ENCODE measurements at places on chromosomes 2 and 18.

- no peak for DNase-seq
Observed at GRCh38 chr2:54945391-54946219, 104.6 kb downstream of the RTN4 start.

- no peak for DNase-seq
Observed at GRCh38 chr2:241615041-241615440, 21.9 kb downstream of the THAP4 start.

- DNase-seq: no peak
Observed at GRCh38 chr2:144824306-144825080, 304.6 kb upstream of the ZEB2 start.

DNA sequence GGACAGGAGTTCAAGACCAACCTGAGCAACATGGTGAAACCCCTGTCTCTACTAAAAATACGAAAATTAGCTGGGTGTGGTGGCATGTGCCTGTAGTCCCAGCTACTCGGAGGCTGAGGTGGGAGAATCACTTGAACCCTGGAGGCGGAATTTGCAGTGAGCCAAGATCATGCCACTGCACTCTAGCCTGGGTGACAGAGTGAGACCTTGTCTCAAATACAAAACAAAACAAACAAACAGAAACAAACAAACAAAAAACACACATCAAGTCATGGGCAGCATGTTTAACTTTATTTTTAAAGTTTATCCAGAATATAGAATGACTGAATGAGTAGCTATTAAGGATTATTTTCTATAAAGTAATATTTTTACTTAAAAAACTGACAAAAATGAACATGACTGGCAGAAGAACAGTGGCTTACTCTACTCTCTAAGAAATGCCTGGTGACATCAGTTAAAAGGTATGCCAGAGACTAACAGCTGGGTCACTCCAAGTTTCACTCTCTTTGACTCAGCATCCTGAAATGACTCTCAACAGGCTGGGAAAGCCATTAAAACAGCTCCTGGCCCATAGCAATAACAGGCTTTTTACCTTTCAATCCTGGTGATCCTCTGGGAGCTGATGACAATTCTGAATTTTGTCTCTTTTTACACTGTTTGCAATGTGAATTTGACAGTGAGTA lies 281.6 kb upstream of the STON1 start:
- no peak for DNase-seq

GRCh38 chr18:57961876-57962505 lies 82.0 kb upstream of the NEDD4L start:
- no peak for DNase-seq

GRCh38 chr2:43149482-43150107 lies 76.8 kb downstream of the ZFP36L2 start:
- DNase-seq: peak; percentile 47

DNA sequence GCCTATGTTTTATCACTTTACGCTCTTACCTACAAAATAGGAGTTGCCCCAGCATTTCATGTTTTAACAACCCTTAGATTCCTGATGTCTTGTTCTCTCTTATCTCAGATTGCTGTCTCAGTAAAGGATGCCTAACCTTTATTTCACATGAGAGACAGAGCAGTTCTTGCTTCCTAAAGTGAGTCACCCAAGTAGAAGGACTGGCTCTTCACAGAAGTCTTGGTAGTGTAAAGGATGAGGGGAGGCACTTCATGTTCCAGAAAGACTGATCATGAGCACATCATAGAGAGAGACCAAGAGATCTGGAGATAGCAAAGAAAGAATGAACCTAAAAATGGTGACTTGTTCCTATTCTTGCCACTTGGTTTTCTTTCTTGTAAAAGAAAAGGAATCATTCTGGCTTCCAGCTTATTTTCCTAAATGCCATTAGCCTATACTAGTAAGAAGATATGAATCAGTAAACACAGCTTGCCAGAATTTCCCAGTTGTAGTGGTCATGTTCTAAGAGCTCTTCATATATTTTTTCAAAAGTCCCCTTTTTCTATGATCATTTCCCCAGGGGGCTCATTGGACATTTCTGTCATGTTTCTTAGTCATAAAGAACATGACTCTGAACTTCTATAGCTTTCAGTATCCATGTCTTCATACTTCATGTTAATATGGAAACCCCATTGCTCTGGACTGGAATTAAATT lies 54.9 kb downstream of the MAPRE2 start:
- DNase-seq: no peak

GRCh38 chr2:156279446-156280150 lies 52.9 kb downstream of the NR4A2 start:
- no peak for DNase-seq

DNA sequence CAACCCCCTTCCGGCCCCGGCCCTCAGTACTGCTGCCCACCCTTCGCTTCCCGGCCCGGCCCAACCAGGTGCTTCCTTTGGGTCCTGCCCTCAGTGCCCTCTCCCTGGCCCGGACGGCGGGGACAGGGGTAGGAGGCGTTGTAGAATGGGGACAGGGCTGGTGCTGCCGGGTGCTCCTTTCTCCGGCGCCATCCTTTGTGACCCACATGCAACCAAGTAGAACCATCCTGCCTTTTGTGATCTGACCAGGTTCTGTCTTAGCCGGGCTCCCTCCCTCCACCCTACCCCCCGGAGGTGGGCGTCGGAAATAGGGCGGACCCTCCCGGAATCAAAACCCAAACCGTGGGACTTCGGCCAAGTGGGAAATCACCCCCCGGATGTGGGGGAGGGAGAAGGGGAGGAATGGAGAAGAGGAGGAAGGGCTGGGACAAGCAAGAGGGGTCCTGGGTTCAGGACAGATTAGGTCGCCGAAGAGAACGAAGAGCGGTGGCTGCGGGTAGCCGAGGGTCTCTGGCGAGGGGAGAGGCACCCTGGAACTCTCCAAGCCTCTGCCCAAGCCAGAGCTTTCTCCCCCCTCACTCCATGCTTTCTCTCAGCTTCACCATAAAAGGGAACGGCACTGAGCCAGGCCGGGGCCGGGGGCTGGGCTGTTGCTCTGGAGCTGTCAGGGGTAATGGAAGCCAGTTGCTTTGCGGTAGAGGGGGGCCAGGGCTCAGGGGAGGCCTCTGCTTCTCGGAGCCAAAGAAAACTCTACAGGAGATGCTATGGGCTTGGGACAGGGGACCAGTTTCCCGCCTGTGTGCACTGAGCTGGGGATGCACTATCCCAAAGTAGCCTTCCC lies 756 bp upstream of the OST4 start:
- peak; percentile 23 for DNase-seq

DNA sequence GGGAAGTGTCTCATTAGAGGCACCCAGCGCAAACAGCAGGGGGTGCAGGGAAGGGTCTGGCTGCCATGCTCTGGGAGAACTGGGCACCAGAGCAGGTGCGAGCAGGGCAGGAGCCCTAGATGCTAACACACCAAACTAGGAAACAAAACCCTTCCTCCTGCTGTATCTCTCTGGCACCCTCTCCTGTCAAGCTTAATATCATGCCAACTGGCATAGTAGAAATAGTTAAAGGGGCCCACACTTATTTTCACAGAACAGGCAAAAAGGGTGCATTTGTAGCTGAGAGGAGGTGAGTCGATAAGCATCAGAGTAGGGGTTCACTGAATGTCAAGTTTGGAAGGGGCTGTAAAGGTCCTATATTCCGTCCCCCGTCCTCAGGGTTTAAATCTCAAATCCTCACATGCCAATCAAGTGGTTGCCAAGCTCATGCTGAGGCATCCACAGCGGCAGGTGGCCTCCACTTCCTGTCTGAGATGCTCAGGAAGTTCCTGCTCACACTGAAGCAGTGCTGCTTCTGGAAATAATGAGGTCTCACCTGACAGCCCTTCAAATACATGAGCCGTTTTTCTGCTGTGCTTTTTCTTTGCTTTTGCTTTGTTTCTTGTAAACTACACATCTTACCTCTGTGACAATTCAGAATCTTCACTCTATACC lies 14.9 kb upstream of the ACKR3 start:
- DNase-seq: no peak

- no peak for DNase-seq
Observed at GRCh38 chr18:50240080-50240563, 26.2 kb downstream of the CFAP53 start.

DNA sequence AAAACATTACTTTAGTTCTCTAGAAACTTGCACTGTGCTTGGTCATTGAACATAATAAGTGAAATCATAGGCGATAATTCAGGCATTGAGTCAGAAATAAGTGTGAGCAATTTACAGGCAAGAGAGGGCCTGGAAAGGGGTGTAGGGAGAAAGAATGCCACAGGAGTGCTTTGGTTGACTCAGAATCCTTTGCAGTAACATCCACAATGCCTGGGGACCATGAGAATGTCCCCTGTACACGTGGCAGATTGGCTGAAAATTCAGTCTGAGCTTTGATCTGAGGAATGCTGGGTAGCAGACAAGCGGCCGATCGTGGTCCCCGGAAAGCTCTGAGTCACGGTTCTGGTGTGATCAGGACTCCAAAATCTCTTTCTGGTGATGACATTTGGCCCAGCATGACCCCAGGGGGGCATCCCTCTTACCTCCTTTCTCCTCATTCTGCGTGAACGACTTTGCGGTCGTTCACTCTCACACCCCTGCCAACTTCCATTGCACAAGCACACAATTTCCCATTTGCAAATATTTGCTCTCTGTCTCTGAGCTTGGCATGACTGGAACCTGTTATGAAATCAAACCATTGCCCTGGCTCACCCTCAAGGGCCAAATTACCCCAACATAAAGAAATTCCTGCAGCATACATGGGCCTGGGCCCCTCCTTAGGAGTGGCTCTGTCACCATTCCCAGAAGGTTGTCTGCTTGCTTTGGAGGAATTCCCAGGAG lies 305.0 kb upstream of the EPAS1 start:
- DNase-seq: no peak

DNA sequence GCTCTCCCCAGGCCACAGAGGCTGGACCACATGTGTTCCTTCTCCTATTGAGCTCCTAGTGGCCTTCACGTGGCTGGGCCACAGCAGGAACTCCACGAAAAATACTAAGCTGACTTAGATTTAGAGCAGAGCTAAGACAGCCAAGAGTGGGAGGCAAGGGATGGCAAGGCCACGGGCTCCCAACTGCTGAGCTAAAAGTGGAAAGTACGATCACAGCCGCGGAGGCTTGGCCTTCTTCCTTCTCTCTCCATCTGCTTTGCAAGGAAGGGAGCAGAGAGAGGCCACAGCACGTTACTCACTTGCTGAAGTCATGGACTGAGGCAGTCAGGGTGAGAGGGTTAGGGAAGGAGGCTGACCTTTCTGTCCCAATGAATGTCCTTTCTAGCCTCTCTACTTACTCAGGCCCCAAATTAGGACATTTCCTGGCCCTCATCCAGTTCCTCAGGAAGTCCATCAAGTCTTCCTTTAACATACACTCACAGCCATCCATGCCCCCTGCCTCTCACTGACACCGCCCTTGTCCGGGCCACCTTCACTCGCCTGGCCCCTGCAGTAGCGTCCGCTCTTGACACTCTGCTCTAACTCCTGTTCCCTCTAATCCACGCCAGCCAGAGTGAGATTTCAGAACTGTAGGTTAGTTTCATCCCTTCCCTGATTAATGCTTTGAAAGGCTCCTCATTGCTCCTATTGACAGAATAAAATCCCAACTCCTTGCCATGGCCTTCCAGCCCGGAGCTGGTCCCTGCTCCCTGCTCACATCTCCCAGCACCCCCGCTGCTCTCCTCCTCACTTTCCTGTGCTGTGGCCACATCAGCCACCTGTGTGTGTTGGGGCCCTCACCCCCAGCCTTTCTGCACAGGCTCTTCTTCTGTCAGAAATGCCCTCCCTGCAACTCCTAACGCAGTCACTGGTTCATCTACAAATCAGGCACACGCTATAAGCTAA lies 204.2 kb downstream of the CYP26B1 start:
- DNase-seq: no peak

DNA sequence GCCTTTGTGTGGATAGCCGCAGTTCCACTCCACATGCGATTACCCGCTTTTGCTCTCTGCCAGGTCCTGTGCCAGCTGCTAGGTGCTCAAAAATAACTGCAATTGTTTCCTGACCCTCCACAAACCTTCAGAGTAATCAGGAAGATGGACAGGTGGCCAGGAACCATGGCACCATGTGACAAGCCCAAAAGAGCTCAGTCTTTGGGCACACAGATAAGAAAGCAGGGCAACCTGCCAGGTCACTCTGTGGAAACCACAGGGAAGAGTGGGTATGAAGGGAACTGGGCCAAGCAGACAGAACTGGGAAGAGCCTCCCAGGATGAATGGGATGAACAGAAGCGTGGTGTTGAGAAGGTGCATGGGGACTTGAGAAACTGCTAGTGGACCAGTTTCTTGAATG lies 79.4 kb upstream of the AGAP1 start:
- no peak for DNase-seq

GRCh38 chr18:76619621-76620315 lies 124.7 kb upstream of the ZNF516 start:
- DNase-seq: no peak

- no peak for DNase-seq
Observed at GRCh38 chr18:31040686-31041270, 1.8 kb downstream of the DSC3 start.

- DNase-seq: no peak
Observed at GRCh38 chr2:190119923-190120590, 57.5 kb upstream of the MSTN start.

GRCh38 chr18:74402806-74403433 lies 54.2 kb downstream of the DIPK1C start:
- DNase-seq: no peak

- no peak for DNase-seq
Observed at GRCh38 chr2:108073415-108074072, 87.2 kb downstream of the SLC5A7 start.

GRCh38 chr2:128361376-128362131 lies 42.9 kb upstream of the HS6ST1 start:
- DNase-seq: no peak

DNA sequence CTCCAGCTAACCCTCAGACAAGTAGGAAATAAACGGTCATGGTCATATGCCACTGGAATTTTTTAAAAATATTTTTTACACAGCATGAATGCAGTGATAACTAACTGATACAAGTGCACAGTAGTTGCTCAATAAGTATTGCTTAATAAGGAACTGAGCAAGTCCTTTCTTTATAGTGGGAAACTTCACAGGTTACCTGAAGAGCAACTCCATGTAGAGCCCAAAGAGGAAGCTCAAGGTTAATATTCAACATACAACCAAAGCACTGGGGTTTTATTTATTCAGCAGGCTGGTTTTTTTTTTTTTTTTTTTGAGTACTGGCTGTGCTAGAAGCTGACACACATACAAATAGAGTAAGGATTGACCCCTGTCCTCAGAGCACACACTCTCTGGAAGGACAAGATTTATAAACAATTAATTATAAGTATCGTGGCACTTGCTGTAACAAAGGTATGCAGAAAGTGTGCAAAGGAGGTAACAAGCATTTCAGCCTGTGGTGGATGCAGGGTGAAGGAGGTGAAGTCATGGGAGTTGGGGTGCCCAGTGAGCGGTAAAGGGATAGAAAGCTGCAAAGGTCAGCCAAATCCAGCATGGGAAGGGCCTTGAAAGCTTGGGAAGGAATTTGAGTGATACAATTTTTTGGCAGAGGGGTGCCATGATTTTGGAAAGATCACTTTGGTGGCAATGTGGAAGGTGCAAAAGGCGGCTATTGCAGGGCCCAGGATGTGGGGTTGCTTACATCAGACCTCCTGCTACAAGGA lies 52.7 kb downstream of the ATOH8 start:
- DNase-seq: no peak

GRCh38 chr2:135817951-135818350 lies 19.0 kb downstream of the LCT start:
- no peak for DNase-seq

Measured in activated T-cell treated with anti-CD3 and anti-CD28 coated beads, Interleukin-2, amount 50 U/mL, for 4 hours (primary cell).